Diencephalon (tissue), 1 donor: ENCODE measurements at places on chromosomes 16 and 17. TPM values are rescaled to one million over a fixed set of nuclear protein-coding genes. Genes with fewer than 3 reads are reported as not detected.

The RAB26 gene
- 8.1 TPM for total RNA-seq

The EPX gene
- total RNA-seq: not detected

The CLEC18A gene
- total RNA-seq: 0.69 TPM

The DHX38 gene
- 45.4 TPM for total RNA-seq

The SLC52A1 gene
- total RNA-seq: not detected

The BIRC5 gene
- 11.5 TPM for total RNA-seq

The CFAP97D1 gene
- total RNA-seq: not detected

The BANP gene
- 32.5 TPM for total RNA-seq

The GLIS2 gene
- total RNA-seq: 5.8 TPM

The NLGN2 gene
- 19.1 TPM for total RNA-seq

The SEPTIN12 gene
- total RNA-seq: not detected

The ZNF213 gene
- total RNA-seq: 8.1 TPM

The SPATA22 gene
- total RNA-seq: 2.8 TPM

The TP53TG3 gene
- total RNA-seq: not detected

The CLEC3A gene
- 0.23 TPM for total RNA-seq

The KRTAP4-4 gene
- not detected for total RNA-seq

The TNS4 gene
- total RNA-seq: not detected

The TPPP3 gene
- 36.2 TPM for total RNA-seq

The AIPL1 gene
- 0.23 TPM for total RNA-seq

The ZSCAN10 gene
- not detected for total RNA-seq

The ZG16B gene
- 0.23 TPM for total RNA-seq
